ENCODE measurements at places on chromosomes 12 and 14.
A peak's percentile ranks its signal among the peaks of the same experiment; 100 is the strongest.

DNA sequence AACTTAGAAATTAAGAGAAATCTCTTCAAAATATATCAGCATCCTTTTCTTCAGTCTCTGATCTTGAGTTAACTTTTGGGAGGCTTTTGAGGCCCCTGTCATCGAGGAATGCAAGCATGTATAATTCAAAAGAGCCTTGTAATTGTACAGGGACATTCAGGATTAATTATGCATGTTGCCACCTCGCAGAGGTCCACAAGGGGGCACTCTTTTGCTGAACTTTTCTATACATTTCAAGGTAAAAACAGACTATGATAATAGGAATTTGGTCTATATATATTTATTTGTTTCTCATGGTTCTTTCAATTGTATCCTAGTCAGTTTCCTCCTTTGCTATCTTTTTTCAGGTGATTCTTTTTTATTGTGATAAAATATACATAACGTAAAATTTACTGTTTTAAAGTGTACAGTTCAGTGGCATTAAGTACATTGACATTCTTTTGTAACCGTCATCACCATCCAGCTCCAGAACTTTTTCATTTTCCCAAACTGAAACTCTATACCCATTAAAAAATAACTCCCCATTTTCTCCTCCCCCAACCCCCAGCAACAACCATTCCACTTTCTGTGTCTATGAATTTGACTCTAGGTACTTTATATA, 47.0 kb upstream of the SLC2A13 start:
- DNase-seq: no peak
- H3K4me1 ChIP-seq: no peaks in the 10 kb centered on the region
- no peak overlapping the region for H3K4me3 ChIP-seq
- no peak overlapping the region for H3K27ac ChIP-seq
- no peaks in the 10 kb centered on the region for H3K27me3 ChIP-seq
- no peaks in the 10 kb centered on the region for H3K36me3 ChIP-seq

- H3K36me3 ChIP-seq: no peaks in the 10 kb centered on the region
- DNase-seq: no peak
- H3K27me3 ChIP-seq: no peaks in the 10 kb centered on the region
- no peak overlapping the region for H3K27ac ChIP-seq
- no peak overlapping the region for H3K4me3 ChIP-seq
These were observed 29.2 kb downstream of the BBS10 start for GRCh38 chr12:76318773-76319594.

GRCh38 chr12:62625228-62625627, 158.6 kb downstream of the MON2 start:
- no peak for DNase-seq
- H3K4me3 ChIP-seq: no peak overlapping the region
- no peaks in the 10 kb centered on the region for H3K36me3 ChIP-seq
- H3K4me1 ChIP-seq: peaks cover 12% of the 10 kb centered on the region
- no peak overlapping the region for H3K27ac ChIP-seq
- no peaks in the 10 kb centered on the region for H3K27me3 ChIP-seq

- H3K4me1 ChIP-seq: no peaks in the 10 kb centered on the region
- H3K36me3 ChIP-seq: no peaks in the 10 kb centered on the region
- no peak overlapping the region for H3K27ac ChIP-seq
These were observed 1.0 kb upstream of the SERPINA3 start for GRCh38 chr14:94611179-94611578.

DNA sequence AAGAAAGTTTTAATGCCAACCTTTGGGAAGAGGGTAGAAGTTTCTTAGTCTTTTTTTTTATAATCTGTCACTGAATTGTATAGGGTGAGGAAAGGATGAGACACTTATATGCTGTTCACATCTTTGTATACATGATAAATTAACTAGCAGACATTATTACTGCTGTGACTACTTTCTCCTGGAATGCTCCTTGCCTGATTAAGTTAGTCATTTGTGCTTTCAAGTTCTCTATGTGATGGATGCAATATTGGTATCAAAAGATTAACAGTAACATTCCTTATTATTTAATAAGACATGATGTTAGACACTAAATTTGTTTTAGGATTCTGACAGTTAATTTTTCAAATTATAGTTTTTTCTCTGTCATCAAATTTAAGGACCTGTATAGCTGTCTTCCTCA, 223.4 kb upstream of the GARIN2 start:
- no peaks in the 10 kb centered on the region for H3K36me3 ChIP-seq
- no peak overlapping the region for H3K27ac ChIP-seq
- no peak overlapping the region for H3K4me3 ChIP-seq
- H3K27me3 ChIP-seq: no peaks in the 10 kb centered on the region
- no peaks in the 10 kb centered on the region for H3K4me1 ChIP-seq

DNA sequence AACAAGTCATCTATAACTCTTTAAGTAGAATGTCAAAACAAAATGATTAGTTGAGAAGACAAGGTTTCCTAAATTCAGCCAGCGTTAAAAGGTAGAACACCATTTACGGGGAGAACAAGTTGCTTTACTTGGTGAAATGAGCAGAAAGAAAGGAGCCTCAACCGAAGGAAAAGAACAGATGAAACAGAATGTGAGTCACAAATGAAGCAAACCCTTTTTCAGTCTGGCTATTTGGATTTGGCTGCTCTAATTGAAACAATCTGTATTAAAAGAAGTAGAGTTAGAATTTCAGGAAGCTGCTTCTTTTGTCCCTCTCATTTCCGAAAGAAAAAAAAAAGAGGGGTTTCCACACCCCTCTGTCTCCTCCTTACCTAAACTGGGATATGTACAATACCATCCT, 34.6 kb downstream of the CEP128 start:
- no peak overlapping the region for H3K27ac ChIP-seq
- no peaks in the 10 kb centered on the region for H3K27me3 ChIP-seq
- H3K4me3 ChIP-seq: no peak overlapping the region
- no peaks in the 10 kb centered on the region for H3K36me3 ChIP-seq

DNA sequence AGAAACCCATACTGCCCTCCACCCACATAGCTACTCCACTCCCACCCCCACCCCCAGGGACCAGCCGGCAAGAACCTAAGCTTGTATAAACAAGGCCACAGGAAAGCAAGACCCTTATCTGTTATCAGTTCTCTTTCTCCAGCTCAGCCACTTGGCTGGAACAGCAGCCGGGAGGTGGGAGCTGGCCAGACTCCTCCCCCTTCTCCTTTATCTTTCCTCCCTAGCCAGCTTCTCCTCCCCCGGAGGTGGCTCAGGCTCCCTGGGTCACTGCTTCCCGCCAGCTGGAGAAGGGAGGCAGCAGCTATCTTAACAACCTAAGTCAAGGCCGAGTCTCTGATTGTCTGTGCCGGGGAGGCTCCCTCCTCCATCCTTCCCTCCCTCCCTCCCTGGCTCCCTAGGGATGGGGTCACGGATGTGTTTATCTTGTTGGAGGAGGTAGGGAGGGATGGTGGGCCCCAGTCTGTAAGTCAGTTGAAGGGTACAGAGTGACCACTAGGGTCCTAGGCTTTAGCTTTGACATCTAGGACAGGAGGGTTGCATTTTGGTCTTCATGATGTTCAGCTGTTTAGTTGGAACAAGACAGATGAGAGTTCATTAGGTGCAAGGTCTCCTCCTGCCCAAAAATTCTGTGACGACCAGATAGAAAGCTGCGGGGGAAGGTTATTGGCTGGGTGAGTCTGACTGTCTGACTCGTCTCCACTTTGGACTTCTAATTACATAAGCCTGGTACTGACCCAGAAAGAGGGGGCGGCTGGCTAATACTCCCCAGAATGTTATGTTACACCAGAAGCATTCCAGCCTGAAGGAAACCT, 29.7 kb downstream of the ZFP36L1 start:
- peaks cover 8% of the 10 kb centered on the region for H3K4me1 ChIP-seq
- H3K27me3 ChIP-seq: no peaks in the 10 kb centered on the region
- H3K4me3 ChIP-seq: no peak overlapping the region

- peaks cover 3% of the 10 kb centered on the region for H3K4me1 ChIP-seq
- no peaks in the 10 kb centered on the region for H3K27me3 ChIP-seq
- no peaks in the 10 kb centered on the region for H3K36me3 ChIP-seq
- no peak overlapping the region for H3K4me3 ChIP-seq
- H3K27ac ChIP-seq: no peak overlapping the region
These were observed 67.8 kb downstream of the HRK start for GRCh38 chr12:116813271-116814041.

GRCh38 chr12:124525455-124525854, 42.0 kb downstream of the NCOR2 start:
- DNase-seq: no peak
- H3K27me3 ChIP-seq: no peaks in the 10 kb centered on the region
- H3K36me3 ChIP-seq: no peaks in the 10 kb centered on the region
- no peak overlapping the region for H3K4me3 ChIP-seq
- no peaks in the 10 kb centered on the region for H3K4me1 ChIP-seq

GRCh38 chr14:35122696-35123387, 490 bp downstream of the PRORP start:
- peak overlapping the region; percentile 99 for H3K27ac ChIP-seq
- DNase-seq: no peak
- H3K4me1 ChIP-seq: peaks cover 3% of the 10 kb centered on the region
- H3K36me3 ChIP-seq: peaks cover 5% of the 10 kb centered on the region

GRCh38 chr12:26961803-26962202, 23.5 kb downstream of the FGFR1OP2 start:
- H3K4me1 ChIP-seq: no peaks in the 10 kb centered on the region
- no peak for DNase-seq
- no peaks in the 10 kb centered on the region for H3K27me3 ChIP-seq

Data from H1 (cell line).